ENCODE measurements at places on chromosomes 7 and 10.

GRCh38 chr7:3374239-3374638 is 73.2 kb downstream of the SDK1 start:
- no peak for DNase-seq

GRCh38 chr7:79272066-79272669 is 181.3 kb downstream of the MAGI2 start:
- DNase-seq = no peak

GRCh38 chr10:8393531-8393930 is 339.0 kb downstream of the GATA3 start:
- DNase-seq = no peak

GRCh38 chr10:23194966-23195845 is 3.1 kb downstream of the PTF1A start:
- DNase-seq = no peak

DNA sequence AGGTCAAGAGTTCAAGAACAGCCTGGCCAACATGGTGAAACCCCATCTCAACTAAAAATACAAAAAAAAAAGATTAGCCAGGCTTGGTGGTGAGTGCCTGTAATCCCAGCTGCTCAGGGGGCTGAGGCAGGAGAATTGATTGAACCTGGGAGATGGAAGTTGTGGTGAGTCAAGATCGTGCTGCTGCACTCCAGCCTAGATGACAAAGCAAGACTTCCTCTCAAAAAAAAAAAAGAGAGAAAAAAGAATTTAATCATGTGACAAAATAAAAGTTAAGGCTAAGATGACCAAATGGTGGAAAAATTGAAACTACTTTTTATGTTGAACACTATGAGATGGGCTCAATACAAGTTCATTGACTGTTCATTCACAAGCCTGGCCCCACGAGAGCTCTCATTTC is 141.1 kb upstream of the WDR11 start:
- no peak for DNase-seq

DNA sequence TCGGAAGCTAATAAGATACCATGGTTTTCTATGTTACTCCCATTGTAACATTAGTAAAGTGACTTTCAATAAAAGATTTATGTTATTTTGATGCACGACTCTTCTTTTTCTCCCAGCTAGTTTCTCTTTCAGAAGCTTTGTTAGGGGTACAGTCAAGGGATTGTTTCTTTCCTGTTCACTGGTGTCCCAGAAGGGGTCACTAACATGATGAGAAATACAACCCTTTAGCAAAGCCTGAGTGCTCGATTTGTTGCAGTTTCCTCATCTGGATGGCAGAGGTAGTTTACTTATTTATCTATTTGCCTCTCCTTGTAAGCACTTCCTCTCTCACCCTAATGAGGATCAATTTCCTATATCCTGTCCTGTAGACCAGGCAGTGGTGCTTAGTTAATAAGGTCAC is 17.0 kb downstream of the SRI start:
- no peak for DNase-seq

- no peak for DNase-seq
Observed at GRCh38 chr10:123903621-123904020, 12.0 kb upstream of the CPXM2 start.

GRCh38 chr7:56115852-56116538 is at the start of gene NUPR2:
Gene NUPR2, minus strand, starts transcription at chr7:56116417. Its CDS starts 103 bp downstream, at chr7:56116314.
- DNase-seq = no peak

DNA sequence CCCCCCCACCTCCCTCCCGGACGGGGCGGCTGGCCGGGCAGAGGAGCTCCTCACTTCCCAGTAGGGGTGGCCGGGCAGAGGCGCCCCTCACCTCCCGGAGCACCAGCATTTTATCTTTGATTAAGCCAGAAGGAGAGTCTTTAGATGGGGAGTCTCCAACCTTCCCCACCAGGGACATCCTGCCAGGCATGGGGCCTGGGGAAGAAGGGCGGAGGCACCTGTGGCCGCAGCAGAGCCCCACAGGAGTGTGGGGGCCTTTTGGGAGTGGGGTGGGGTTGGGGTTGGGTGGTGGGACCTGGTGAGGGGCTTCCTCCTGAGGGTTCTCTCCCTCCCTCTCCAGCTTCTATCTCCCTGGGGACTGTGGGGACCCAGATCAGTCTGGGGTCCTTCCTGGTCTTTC is 18.2 kb downstream of the ZNF783 start:
- DNase-seq = no peak

DNA sequence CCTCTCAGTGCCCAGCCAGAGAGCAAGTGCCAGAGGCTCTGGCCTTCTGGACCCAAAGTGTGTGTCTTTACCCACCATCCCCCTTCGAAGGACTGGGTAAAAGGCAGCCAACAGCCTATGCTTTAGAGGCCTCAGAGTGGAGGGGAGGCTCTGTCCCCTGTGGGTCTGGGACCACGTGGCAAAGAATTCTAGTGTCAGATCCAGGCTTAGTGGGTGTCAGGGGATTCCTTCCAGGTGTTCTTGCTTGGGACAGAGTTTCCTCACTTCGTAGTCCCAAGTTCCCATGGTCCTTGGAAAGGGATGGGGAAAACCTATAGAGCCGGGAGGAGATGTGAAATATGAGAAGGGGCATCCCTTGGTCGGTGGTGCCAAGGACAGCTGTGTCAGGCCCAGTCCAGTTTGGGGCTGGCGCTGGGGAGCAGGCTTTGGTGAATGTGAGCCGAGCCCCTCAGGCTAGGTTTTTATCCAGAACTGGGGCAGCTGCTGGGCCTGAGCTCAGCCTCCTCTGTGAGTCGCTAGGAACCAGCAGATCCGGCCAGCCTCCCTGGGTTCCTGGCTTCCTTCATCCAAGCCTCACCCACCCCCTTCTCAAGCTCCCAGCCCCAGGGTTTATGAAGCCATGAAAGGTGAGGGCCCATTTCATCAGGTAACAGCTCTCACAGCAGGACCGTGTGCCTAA is 71.2 kb downstream of the C10orf105 start:
- no peak for DNase-seq

DNA sequence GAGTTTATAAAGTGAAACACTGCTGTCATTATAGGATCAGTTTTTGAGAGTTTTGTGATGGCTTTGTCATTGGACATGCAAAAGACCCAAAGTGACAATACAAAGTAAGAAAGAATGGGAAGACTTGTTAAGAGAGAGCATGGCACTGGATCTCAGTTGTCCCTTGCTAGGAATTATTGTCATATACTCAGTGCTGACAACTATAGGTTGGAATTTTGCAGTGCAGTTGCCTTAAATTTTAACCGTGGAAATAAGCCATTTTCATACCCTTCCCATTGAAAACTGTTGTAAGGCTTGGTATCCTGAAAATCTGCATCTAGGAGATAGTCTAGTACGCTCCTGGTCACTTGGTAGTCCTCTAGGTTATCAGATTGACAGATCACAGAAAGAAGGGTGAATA is 1156.7 kb downstream of the GATA3 start:
- DNase-seq = no peak

GRCh38 chr7:151148319-151149259 is 18.9 kb downstream of the GBX1 start:
- DNase-seq = no peak

DNA sequence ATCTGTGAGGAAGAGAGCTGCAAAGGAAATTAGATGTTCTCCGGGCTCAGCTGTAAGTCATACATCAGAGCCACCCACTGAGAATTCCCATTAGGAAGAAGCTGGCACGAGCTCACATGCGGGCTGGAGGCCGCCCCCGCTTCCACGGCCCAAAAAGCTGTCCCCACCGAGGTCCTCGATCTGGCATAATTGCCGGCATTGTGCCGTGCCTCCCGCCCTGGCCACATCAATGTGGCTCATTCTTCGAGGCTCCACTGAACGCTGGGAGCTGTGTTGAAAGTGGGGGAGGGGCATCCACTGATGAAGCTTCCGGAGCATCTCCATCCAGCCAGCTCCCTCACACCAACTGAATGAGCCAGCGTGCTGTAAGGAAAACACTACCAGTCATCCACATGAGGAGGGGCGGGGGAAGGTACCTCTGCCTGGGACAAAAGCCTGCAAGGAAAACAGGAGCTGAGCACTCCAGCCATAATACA is 173.1 kb downstream of the PTPRN2 start:
- no peak for DNase-seq

- no peak for DNase-seq
Observed at GRCh38 chr10:77311186-77311585, 326.4 kb downstream of the KCNMA1 start.

DNA sequence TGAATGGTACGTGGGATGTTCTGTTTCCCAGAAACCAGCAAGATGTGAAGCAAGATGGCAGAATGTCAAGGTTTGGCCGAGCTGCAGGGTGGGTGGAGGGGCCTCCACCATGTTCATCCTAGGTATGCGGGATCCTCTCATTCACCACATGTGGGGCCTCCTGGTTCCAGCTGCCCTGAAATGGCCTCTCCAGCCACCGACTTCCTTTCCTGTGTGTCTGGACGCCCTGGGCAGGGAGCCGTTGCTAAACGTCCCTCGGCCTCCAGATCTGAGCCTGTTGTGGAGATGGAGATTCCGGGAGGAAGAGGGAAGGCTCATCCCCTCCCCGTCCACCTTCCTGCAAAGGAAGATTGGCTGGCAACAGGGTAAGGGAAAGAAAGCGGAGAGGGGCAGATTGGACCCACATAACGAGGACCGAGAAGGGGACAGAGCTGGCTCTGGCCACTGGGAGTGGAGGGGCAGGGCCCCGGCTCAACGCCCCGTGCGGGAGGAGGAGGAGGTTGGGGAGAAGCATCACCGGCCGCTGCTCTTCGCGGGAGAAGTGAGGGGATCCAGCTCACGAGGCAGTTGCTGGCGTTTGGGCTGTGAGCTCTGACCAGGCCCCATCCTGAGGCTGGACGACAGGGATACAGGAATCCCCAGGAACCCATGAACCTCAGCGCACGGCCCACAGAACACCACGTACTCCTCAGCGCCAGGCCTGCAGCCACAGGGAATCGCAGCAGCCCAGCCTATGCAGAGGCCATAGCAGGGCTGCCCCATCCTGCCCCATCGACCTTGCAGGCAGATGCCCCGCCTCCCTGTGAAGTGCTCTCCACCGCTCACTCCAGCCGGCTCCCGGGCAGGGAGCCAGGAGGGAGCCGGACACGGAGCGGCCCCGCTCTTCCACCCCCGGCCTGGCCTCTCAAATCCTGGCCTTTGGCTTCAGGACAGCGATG is 98.3 kb downstream of the FOXL3 start:
- no peak for DNase-seq

- DNase-seq = no peak
Observed at GRCh38 chr7:28551331-28551730, 139.0 kb downstream of the CREB5 start.

DNA sequence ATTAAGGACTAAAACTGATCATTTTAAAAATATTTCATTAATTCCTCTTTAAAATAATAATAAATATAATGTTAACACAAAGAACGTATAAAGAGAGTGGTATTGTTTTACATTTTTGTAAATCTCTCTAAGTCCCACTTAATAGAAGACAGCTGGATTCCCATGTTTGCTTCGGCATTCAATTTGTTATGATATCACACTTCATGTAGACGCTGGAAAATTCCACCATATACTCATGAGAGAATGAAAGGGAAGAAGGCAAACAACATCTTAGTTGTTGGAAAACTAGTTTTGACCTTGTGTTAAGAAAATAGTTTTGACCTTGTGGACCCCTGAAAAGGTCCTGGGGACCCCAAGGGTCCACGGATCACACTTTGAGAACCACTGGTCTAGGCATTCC is 85.3 kb upstream of the MGMT start:
- no peak for DNase-seq

DNA sequence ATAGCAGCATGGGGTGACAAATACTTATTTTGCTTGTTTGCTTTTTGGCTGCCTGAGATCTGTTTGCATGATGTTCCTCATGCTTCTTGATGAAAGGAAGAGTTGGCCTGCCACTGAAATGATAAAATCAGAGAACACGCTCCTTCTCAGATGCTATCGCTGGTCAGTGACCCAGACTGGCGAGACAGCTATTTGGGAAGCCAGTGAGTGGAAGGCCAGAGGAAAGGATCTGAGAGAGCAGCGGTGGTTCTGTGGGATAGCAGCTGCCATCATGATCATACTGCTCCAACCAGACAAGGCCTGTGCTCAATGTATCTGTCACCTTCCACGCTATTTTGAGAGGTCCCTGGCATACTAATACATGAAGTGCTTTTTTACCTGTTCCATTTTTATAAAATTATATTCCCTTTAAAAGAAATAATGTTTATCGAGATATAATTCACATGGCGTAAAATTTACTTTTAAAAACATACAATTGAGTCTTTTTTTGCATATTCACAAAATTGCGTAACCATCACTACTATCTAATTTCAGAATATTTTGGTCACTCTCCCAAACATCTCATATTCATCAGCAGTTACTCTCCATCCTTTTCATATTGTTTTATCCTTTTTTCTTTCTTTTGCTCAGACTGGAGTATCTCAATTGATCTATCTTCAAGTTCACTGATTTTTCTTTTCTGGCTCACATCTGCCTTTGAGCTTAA is 695.1 kb downstream of the TNS3 start:
- DNase-seq = no peak

GRCh38 chr7:79664884-79665676 is 211.6 kb upstream of the MAGI2 start:
- DNase-seq = no peak

DNA sequence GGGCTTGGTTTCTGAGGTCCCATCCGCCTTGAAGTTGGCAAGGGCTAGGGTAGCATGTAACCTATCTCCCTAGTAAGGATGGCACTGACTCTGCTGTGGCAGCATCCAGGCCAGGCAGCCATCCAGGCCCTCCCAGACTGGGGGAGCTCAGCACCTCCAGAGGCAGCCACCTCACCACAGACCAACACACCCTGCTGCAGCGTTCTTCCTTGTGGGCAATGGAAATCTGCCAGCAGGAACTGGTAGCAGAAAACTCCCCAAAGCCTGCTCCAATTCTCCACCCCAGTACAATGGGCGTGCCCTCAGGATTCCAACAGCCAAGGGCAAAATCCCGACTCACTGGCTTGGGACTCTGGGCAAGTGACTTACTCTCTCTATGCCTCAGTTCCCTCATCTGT is 27.5 kb downstream of the DLG5 start:
- no peak for DNase-seq

- no peak for DNase-seq
Observed at GRCh38 chr7:41885078-41885477, 182.2 kb upstream of the INHBA start.

DNA sequence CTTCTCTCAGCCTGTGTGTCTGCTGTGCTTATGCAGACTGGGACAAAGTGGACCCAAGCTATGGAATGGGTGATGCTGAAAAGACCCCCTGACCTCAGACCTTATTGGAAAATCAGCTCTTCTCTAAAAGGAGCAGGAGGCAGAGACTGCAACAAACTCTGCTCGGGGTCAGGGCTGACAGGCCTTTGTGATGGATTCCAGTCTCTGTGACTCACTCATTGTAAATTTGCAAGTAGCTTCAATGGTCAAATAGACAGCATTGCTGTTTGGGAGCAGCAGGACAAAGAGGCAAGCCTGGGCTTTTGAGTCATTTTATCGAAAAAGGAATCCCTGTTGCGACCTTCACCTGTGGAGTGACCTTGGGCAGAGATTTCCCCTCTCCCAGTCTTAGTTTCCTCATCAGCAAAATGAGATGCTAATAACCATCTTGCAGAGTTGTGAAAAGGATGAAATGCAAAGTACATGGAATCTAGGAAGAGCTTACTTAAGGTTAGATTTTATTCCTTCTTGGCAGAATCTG is 26.1 kb upstream of the GPR26 start:
- no peak for DNase-seq

Measured in stimulated activated CD8-positive, alpha-beta memory T cell treated with anti-CD3 and anti-CD28 coated beads, Interleukin-15, amount 100 ng/mL, for 48 hours (primary cell).